Anterior cingulate cortex (tissue), 58 donors: ENCODE measurements at places on chromosomes 6 and 20.
A peak's percentile ranks its signal among the peaks of the same experiment; 100 is the strongest.

GRCh38 chr6:3764516-3765335 lies 13.2 kb upstream of the PXDC1 start:
- DNase-seq: no peak

DNA sequence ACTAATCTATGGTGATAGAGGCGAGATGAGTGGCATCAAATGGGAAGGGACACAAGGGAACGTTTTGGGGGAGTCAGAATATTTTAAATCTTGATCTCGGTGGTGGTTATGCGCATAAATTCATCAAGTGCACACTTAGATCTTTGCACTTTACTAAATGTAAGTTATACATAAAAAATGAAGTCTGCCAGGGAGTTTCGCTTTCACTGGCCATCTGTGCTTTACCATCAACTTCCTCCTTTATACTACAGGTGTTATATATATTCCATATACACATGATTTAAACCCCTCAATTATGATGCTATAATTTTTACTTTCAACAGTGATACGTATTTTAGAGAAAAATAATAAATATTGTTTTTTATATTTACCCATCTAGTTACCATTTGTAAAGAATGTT lies 97.6 kb upstream of the AKIRIN2 start:
- no peak for DNase-seq

- no peak for DNase-seq
These were observed 653 bp downstream of the NAA20 start for GRCh38 chr20:20017844-20018185.

GRCh38 chr6:106163446-106163965 lies 77.4 kb downstream of the PRDM1 start:
- DNase-seq: no peak

DNA sequence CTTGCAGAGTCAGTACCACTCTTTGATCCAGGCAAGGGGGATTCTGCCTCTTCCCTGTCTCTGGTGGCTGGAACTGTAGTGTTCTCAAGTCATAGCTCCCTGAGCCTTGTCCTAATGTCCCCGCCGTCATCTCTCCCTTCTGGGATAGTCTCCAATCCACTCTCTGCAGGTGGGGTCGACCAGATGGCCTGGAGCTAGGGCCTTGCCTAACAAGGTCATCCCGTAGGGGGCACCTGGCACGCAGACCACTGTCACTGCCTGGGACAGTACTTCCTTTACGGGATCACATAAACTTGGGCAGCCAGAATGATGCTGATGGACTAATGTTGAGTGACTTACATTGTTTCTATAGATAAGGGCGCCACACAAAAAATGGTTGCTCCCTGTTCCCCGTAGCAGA lies 118.9 kb upstream of the SLC22A23 start:
- DNase-seq: no peak

DNA sequence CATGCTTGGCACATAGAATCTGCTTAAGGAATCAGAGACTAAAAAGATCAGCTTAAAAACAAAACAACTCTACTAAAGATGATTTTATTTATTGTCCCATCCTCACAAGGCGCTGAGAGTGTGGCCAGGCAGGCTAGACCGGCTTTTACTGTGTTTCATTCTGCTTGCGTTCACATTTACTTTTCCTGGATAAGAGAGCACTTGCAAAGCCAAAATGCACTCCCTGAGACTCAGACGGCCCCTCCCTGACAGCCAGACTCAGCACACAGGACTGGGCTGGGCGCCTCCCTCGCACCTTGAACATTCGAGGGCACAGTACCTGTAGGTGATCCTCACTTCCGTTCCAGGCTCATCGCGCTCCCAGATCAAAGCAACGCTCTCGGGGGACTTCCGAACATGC lies 10.2 kb downstream of the ACSS1 start:
- no peak for DNase-seq

GRCh38 chr6:138241934-138242333 lies 23.6 kb upstream of the PBOV1 start:
- DNase-seq: no peak

GRCh38 chr20:17315407-17316231 lies 88.8 kb downstream of the PCSK2 start:
- no peak for DNase-seq

- DNase-seq: no peak
These were observed 954.3 kb downstream of the KIF16B start for GRCh38 chr20:15618912-15619311.

DNA sequence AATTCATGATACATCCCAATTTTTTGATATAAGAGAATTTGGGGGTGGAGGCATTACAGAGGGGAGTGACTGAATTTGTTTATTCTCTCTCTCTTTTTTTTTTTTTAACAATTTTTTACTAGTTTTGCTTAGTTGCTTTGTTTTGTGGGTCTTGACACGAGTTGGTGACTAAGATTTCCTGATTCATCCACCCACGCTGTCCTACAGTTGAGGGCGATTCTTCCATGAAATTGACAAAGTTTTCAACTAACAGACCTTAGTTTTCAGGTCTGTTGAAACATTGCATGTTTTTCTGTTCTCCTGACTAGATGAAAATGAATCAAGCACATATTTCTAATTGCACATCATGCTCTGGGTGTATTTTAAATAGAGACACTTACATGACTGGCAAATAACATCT lies 613.8 kb downstream of the TFAP2B start:
- no peak for DNase-seq

GRCh38 chr6:37698264-37699137 lies 818 bp upstream of the MDGA1 start:
- DNase-seq: no peak

- DNase-seq: no peak
These were observed 87.9 kb downstream of the ARID1B start for GRCh38 chr6:156865019-156865629.

GRCh38 chr6:6751266-6751596 lies 162.7 kb downstream of the LY86 start:
- DNase-seq: no peak

GRCh38 chr20:33666293-33667244 lies at the start of gene ACTL10:
ACTL10 (plus strand) TSS chr20:33666943; CDS start chr20:33667498, 555 bp downstream.
- DNase-seq: peak; percentile 89

- DNase-seq: peak; percentile 5
These were observed 4.6 kb downstream of the MEA1 start for GRCh38 chr6:43009124-43009523.

DNA sequence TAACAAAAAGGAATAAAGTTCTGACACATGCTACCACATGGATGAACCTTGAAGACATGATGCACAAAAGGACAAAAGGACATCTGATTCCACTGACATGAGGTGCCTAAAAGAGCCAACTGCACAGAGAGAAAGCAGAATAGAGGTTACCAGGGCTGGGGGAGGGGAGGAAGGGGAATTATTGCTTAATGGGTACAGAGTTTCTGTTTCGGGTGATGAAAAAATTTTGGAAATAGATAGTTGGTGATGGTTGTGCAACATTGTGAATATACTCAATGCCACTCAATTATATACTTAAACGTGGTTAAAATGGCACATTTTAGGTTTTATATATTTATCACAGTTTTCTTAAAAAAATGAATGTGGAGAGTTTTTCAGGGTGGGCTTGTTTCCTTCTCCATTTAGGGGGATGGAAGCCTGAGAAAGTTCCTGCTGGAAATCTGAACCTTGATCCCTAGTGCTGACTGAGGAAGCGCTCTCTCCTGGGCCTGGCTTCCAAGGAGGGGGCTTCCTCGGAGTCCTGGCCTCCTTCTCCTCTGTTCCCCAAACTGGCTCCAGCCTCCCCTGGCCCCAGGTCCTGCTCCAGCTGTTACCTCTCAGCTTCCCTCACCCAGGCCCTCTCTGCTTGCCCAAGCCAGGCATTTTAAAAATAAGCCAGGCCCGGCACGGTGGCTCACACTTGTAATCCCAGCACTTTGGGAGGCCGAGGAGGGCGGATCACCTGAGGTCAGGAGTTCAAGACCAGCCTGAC lies 79.2 kb downstream of the NOL4L start:
- no peak for DNase-seq

DNA sequence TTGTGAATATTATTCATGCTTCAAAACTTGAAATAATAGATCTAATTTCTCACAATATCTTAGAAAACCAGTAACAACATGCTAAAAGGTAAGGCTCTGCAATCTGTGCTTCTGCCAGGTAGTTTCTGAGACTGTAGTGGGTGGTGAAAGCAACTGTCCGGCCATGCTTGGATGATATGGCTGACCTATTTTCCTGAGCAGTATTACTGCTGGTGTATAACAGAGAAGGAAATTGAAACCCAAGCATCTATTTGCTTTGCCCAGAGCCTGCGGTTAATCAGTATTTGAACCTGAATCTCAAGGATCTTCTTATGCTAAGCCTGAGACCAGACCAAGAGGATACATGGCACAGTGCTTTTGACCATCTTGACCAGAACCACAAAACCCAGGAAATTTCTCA lies 563.8 kb downstream of the COL12A1 start:
- no peak for DNase-seq

DNA sequence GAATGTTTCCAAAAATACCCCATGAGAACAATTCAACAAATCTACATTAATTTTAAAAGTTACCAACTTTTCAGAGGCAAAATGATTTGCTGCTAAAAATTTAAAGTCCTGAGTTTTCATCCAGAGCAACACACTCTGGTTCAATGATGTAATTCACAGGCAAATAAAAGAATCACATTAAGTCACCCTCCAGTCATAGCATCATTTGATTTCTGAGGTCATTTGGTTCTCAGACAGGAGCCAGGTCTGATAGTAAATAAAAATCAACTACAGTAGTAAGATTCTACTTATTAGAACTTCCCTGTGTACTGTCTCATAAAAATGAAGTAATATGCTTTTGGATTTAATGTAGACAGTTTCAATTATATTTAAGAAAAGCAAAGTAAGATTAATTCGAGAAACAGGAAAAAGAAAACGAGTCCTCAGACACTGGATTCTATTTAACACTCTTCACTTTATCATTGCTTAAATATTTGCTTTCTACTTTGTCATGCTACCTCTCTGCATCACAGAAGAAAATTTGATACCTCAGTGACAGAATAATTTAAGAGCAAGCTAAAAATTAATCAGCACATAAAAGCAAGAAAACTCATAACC lies 25.8 kb downstream of the MAP7 start:
- no peak for DNase-seq

DNA sequence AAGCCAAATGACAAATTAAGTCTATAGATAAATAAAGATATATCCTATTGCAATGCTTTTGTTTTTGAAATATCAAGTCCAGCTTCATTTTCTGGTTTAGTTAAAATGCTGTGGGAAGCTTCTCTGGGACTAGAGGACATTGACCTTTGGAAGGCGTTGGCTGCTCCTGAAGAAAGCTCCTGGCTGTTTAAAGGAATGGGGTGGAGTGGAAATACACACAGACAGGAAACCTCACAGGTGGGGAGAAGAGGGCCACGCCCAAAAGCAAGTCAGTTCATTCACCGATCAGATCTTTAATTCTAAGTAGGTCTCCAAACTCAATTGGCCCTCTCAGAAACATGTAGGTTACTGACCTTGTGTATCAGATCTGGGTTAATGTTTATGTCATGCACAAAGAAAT lies 59.6 kb downstream of the SPTLC3 start:
- DNase-seq: no peak

- DNase-seq: no peak
These were observed 126.1 kb upstream of the RPS6KA2 start for GRCh38 chr6:166752928-166753721.

DNA sequence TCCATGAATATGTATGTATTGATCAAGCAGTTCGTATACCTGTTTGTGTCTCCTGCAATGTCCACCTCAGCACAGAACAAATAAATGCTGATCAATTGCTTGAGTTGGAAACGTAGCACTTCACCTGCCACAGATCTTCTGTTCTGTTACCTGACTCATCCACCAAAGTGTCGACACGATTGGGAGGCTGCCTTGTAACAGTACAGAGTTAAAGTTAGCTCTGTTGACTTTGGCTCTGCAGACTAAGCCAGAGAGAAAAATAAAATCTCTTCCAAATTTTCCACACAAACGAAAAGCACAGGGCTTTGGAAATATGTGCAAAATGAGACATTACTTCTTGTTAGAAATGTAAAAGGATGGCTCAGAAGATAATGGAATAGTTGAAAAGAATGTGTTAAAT lies 245.4 kb downstream of the NRN1 start:
- DNase-seq: no peak

GRCh38 chr6:115612796-115613479 lies 447.8 kb downstream of the FRK start:
- DNase-seq: no peak

- no peak for DNase-seq
These were observed 305.5 kb upstream of the SGK1 start for GRCh38 chr6:134623401-134623800.

DNA sequence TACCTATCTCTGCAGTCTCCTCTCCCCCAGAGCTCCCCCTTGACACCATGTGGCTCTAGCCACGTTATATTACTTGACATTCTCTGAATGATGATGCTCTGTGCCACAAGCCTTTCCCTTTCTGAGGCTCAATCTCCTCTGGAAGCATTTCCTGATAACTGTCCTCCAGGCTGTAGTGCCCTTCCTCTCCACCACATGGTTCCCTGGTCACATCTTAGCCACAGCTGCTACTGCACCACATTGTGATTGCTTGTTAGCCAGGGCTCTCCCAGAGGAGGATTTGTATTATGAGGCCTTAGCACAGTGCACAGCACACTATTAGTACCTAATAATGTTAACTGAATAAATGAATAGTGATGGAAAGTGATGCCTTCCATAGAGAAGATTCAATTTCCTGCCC lies 63.9 kb upstream of the RCAN2 start:
- DNase-seq: no peak
